ENCODE measurements at places on chromosomes 2 and 18. TPM values are rescaled to one million over a fixed set of nuclear protein-coding genes. Genes with fewer than 3 reads are reported as not detected.

DNA sequence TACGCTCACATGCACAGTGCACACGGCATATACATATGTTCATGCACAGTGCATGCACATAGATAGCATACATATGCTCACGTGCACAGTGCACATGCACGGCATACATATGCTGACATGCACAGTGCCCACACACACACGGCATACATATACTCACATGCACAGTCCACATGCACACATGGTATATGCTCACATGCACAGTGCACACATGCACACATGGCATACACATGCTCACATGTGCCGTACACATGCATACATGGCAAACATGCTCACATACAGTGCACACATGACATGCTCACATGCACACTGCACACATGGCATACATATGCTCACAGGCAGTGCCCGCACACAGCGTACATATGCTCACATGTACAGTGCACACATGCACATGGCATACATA, 97.7 kb upstream of the CTDP1 start:
- H3K27me3 ChIP-seq = no peaks in the 10 kb centered on the region
- DNase-seq = no peak
- H3K27ac ChIP-seq = no peak overlapping the region
- no peaks in the 10 kb centered on the region for H3K4me1 ChIP-seq
- no peaks in the 10 kb centered on the region for H3K36me3 ChIP-seq

- H3K4me3 ChIP-seq = no peak overlapping the region
- H3K36me3 ChIP-seq = peaks cover 22% of the 10 kb centered on the region
- peak; percentile 73 for DNase-seq
These were observed 344.0 kb upstream of the DDX18 start for GRCh38 chr2:117470311-117471095.

- H3K27ac ChIP-seq = no peak overlapping the region
- H3K4me3 ChIP-seq = no peak overlapping the region
- H3K4me1 ChIP-seq = no peaks in the 10 kb centered on the region
- no peaks in the 10 kb centered on the region for H3K27me3 ChIP-seq
These were observed 52.2 kb upstream of the CAB39 start for GRCh38 chr2:230660294-230661060.

DNA sequence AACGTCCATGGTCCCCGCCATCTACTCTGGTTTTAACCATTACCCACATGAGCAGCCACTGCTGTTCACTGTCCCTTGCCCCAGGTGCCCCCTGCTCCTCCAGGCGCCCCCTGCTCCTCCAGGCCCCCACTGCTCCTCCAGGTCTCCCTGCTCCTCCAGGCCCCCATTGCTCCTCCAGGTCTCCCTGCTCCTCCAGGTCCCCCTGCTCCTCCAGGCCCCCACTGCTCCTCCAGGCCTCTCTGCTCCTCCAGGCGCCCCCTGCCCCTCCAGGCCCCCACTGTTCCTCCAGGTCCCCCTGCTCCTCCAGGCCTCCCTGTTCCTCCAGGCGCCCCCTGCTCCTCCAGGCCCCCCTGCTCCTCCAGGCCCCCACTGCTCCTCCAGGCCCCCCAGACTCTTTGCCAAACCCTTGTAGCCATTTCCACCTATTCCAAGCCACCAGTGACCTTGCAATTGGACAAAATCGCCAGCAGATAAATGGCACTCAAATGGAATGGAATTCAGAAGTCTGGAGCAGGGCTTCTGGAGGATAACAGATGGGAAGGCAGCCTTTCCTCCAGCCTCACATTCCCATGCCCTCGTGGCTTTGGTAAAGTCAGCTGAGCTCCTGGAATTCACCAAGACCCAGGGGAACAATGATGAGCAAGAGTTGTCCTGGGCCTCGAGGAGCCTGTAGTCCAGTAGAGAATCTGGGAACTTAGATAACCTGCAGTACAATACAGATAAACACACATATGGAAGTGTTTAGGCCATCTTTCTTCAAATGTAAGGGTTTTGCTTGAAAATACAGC, 13.3 kb upstream of the RPL31 start:
- H3K27ac ChIP-seq = no peak overlapping the region
- no peak overlapping the region for H3K4me3 ChIP-seq
- no peaks in the 10 kb centered on the region for H3K4me1 ChIP-seq
- no peak for DNase-seq
- H3K36me3 ChIP-seq = no peaks in the 10 kb centered on the region
- no peaks in the 10 kb centered on the region for H3K27me3 ChIP-seq

MATN3 gene
- total RNA-seq = 13.5 TPM

ORC2 gene
- total RNA-seq = 65.2 TPM

PCARE gene
- total RNA-seq = not detected

GRB14 gene
- 7.6 TPM for total RNA-seq

AAMP gene
- total RNA-seq = 106 TPM

GRCh38 chr18:11909591-11910026, 1.5 kb upstream of the MPPE1 start:
- no peaks in the 10 kb centered on the region for H3K36me3 ChIP-seq
- H3K4me3 ChIP-seq = no peak overlapping the region
- DNase-seq = no peak
- peaks cover 4% of the 10 kb centered on the region for H3K4me1 ChIP-seq

GRCh38 chr2:69776886-69777785, 35.2 kb downstream of the ANXA4 start:
- H3K36me3 ChIP-seq = peaks cover 12% of the 10 kb centered on the region
- DNase-seq = no peak
- peak overlapping the region; percentile 3 for H3K4me3 ChIP-seq

- DNase-seq = no peak
- H3K4me3 ChIP-seq = no peak overlapping the region
- H3K27ac ChIP-seq = no peak overlapping the region
- no peaks in the 10 kb centered on the region for H3K4me1 ChIP-seq
These were observed 32.9 kb upstream of the ZEB2 start for GRCh38 chr2:144552821-144553220.

UGT1A8 gene
- total RNA-seq = not detected

SGO2 gene
- total RNA-seq = 27.0 TPM

POTEI gene
- total RNA-seq = 1.2 TPM

- no peaks in the 10 kb centered on the region for H3K36me3 ChIP-seq
- no peak for DNase-seq
- no peaks in the 10 kb centered on the region for H3K27me3 ChIP-seq
- H3K4me3 ChIP-seq = no peak overlapping the region
- H3K4me1 ChIP-seq = no peaks in the 10 kb centered on the region
- H3K27ac ChIP-seq = no peak overlapping the region
These were observed 323.5 kb upstream of the TANK start for GRCh38 chr2:160836755-160837154.

- H3K4me3 ChIP-seq = no peak overlapping the region
- H3K4me1 ChIP-seq = peaks cover 4% of the 10 kb centered on the region
- no peaks in the 10 kb centered on the region for H3K36me3 ChIP-seq
- DNase-seq = no peak
- no peak overlapping the region for H3K27ac ChIP-seq
These were observed 388.1 kb upstream of the ACVR2A start for GRCh38 chr2:147456779-147457178.

NT5C1B gene
- not detected for total RNA-seq

DNA sequence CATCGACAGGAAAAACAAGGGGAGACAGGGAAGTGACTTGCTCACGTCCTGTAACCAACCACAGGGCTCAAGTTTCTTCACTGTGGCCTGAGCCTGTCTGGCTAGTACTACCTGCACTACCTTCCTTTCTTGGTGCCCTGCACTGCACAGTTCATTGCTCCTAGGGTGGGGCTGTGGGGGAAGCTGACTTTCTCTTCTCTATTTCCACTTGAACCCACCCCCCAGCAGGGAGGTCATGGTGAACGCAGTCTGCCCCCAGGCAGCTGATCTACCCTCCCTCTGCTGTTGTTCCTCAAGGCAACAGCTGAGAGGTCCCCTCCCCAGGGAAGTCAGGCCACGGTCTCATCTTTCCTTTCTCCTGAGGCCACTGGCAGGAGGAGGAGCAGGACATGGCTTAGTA, 532.1 kb downstream of the SOX11 start:
- H3K27me3 ChIP-seq = no peaks in the 10 kb centered on the region
- H3K27ac ChIP-seq = no peak overlapping the region
- no peaks in the 10 kb centered on the region for H3K4me1 ChIP-seq
- H3K36me3 ChIP-seq = no peaks in the 10 kb centered on the region
- no peak for DNase-seq
- no peak overlapping the region for H3K4me3 ChIP-seq

HADHA gene
- 112 TPM for total RNA-seq

ALPG gene
- 1.4 TPM for total RNA-seq

DNA sequence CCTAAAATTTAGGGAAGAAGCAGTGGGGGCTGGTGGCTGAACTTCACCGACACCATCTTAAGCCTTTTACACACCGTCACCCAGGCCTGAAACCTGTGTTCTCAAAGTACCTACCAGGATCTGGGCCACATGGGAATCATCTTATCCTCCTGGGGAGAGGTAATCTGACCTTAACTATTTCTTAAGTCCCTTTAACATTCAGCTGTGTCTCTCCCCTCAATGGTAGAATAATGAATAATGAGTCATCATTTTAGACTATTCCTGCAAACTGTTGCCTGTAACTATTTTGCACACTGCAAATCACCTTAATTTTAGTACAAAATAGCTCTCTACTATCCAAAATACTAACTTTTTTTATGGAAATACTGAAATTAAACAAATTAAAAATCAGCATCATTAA, 149.4 kb upstream of the KLF7 start:
- DNase-seq = no peak
- H3K4me1 ChIP-seq = peaks cover 2% of the 10 kb centered on the region
- H3K4me3 ChIP-seq = no peak overlapping the region
- no peak overlapping the region for H3K27ac ChIP-seq
- no peaks in the 10 kb centered on the region for H3K27me3 ChIP-seq

KYNU gene
- not detected for total RNA-seq

GRCh38 chr2:81266106-81266505, 961.6 kb upstream of the LRRTM1 start:
- no peaks in the 10 kb centered on the region for H3K4me1 ChIP-seq
- no peak overlapping the region for H3K27ac ChIP-seq
- DNase-seq = peak; percentile 28

ABCB11 gene
- total RNA-seq = not detected

LIMS3 gene
- 0.46 TPM for total RNA-seq

GRCh38 chr2:101479328-101479727, 4.4 kb upstream of the RFX8 start:
- no peak for DNase-seq
- no peaks in the 10 kb centered on the region for H3K36me3 ChIP-seq
- H3K27ac ChIP-seq = no peak overlapping the region
- H3K4me1 ChIP-seq = peaks cover 4% of the 10 kb centered on the region
- no peak overlapping the region for H3K4me3 ChIP-seq
- no peaks in the 10 kb centered on the region for H3K27me3 ChIP-seq

DNA sequence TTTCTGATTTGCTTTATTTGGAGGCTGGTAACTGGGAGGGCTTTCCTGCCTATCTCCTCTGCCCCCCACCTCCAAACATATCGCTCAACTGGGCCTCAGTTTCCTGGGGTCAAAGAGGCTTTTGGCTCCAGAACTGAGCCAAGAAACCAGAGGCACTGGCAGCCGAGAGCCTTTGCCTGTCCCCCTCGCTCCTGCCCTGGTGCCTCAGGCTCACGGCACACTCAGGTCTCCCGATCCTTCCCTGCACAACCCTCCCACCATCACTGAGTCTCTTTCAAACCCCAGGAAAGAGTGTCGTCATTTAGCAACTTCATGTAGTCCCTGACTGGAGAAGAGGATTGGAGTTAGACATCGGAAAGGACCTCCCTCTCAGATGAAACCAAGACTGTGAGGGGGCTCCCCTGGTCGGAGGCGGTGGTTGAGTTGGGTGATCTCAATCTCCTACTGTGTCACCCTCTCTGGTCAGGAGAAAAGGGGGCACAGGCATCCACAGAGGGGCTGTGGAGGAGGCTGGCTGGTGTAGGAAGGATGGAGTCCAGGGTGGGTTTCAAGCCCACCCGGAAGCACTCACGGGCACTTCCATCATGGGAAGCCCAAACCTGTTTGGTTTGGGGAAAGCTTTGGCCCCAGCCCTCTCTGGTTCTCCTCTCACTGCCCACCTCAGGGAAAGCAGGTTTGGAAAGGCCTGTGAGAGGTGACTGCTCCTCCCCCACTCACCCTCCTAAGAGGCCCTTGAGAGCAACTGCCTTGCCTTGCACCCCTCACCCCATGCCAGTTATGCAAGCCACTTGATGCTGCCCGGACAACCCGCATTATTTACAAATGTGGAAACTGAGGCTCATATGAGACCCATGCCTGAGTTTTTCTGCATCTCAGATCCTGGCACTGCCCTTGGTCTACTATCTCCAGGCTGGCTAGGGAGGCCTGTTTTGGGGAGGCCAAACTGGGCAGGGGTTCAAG, 62.3 kb downstream of the TNS1 start:
- peaks cover 19% of the 10 kb centered on the region for H3K4me1 ChIP-seq
- no peaks in the 10 kb centered on the region for H3K36me3 ChIP-seq
- H3K4me3 ChIP-seq = no peak overlapping the region
- H3K27ac ChIP-seq = no peak overlapping the region

GRCh38 chr2:3332133-3332532, 45.5 kb downstream of the EIPR1 start:
- no peak for DNase-seq
- no peaks in the 10 kb centered on the region for H3K27me3 ChIP-seq
- no peaks in the 10 kb centered on the region for H3K4me1 ChIP-seq
- no peak overlapping the region for H3K27ac ChIP-seq
- H3K36me3 ChIP-seq = peaks cover 63% of the 10 kb centered on the region
- no peak overlapping the region for H3K4me3 ChIP-seq

DNA sequence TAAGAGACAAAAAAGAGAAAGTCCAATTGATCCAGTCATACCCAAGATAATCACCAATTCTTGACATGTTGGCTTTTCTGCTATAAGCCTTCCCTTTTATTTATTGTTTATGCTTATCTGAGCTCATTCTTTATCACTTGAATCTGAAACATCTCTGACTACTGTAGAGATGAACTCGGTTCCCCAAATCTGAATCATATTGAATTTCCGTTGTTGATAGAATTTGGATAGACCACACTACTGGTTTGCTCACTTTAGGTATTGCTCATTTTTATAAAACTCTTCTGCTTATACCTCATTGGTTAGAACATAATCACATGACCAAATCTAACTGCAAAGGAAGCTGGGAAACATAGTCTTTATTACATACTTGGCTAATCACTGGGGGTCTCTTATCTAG, 236.9 kb downstream of the TRIB2 start:
- no peak overlapping the region for H3K27ac ChIP-seq
- H3K4me1 ChIP-seq = no peaks in the 10 kb centered on the region
- H3K4me3 ChIP-seq = no peak overlapping the region

- H3K4me1 ChIP-seq = no peaks in the 10 kb centered on the region
- no peak overlapping the region for H3K27ac ChIP-seq
- DNase-seq = no peak
- H3K4me3 ChIP-seq = no peak overlapping the region
These were observed 1541.1 kb downstream of the LRP1B start for GRCh38 chr2:140589696-140590095.

- no peak overlapping the region for H3K4me3 ChIP-seq
- H3K4me1 ChIP-seq = 0 out of 2 replicates have a peak, but pooled peaks cover 6% of the 10 kb centered on the region
- no peak overlapping the region for H3K27ac ChIP-seq
- no peaks in the 10 kb centered on the region for H3K36me3 ChIP-seq
These were observed 21.7 kb upstream of the RAB11FIP5 start for GRCh38 chr2:73134471-73134870.

- H3K4me1 ChIP-seq = no peaks in the 10 kb centered on the region
- no peaks in the 10 kb centered on the region for H3K36me3 ChIP-seq
- no peak overlapping the region for H3K27ac ChIP-seq
These were observed 305.3 kb downstream of the TMX3 start for GRCh38 chr18:68409576-68409975.

EML6 gene
- total RNA-seq = 0.64 TPM

GRCh38 chr18:50057009-50057408, 137.9 kb downstream of the MYO5B start:
- DNase-seq = no peak
- no peaks in the 10 kb centered on the region for H3K4me1 ChIP-seq
- H3K4me3 ChIP-seq = no peak overlapping the region
- no peak overlapping the region for H3K27ac ChIP-seq
- H3K36me3 ChIP-seq = no peaks in the 10 kb centered on the region

DNAH7 gene
- total RNA-seq = 0.09 TPM
